Cortex of kidney (tissue), 1 donor: ENCODE measurements at places on chromosomes 7 and 10.

DNA sequence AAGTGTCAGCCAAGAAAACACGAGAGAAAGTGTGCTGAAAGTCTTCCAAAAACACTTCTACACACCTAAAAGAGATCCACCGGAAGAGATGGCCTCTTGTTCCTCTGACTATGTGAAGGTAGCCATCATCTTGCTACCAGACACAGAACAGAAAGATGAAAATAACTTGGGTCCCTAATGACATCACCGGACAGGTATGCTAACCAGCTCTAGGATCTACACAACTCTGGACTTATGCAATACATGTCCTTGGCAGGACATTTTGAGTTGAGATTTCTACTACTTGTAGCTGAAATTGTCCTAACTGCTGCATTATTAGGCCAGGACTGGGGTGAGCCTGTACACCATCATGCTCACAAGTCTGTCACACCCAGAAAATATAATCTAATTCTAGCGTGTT is 358.7 kb downstream of the ELMO1 start:
- no peak for DNase-seq

DNA sequence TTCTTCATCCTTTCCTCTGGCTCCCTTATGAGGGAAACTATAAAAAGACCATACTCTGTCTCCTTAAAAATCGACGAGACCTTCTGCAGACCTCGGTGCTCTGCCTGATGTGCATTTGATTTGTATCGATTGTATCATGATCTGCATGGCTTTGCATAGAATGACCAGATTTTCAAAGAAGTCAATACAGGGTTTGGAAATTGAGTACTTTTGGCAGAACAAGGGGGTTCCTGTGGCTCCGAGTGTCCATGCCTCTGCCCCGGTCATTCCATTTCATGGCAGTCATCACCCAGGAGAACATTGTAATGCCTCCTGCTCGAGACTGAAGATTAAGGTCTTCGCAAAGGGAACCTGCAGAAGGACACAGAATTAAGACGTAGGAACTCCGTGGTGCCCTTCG is 685 bp downstream of the CASP2 start:
- DNase-seq, result no peak

DNA sequence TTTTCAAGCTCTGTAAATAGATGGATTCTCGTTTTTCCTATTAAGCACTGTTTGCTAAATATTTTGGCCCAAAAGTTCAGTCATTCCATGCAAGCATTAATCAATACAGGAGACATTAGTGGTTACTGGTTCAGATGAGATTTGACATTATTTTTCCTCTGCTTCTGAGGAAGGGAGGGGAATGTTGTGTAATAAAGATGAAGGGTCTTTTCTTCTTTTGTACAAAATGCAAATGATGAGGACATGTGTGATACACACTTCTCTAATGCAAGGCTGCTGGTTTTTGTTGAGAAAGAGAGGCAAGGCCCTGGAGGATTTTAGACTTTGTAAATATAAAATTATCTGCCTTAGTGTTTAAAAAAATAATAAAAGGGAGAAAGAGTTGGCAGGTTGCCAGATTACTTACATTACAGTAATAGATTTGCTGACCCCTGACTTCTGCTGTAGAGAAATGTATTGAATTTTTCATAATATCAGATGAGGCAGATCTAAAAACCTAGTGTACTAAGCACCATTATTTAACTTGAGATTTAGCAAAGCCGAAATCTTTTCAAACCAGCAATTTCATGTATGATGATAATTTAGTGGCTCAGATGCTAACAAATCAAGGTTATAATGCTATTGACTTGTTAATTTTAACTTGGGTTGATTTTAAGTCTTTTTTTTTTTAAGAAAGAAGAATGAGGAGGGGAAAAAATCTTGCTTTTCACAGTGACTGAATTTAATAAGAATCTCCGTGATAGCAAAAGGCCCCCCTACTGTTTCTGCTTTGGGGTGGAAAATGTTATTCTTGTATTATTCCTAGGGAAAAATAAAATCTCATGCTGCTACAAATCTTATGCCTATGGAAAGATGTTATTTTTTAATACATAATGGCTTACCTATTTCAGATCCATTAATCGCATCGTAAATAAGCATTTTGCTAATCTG is 180.1 kb downstream of the ARID5B start:
- DNase-seq, result no peak

DNA sequence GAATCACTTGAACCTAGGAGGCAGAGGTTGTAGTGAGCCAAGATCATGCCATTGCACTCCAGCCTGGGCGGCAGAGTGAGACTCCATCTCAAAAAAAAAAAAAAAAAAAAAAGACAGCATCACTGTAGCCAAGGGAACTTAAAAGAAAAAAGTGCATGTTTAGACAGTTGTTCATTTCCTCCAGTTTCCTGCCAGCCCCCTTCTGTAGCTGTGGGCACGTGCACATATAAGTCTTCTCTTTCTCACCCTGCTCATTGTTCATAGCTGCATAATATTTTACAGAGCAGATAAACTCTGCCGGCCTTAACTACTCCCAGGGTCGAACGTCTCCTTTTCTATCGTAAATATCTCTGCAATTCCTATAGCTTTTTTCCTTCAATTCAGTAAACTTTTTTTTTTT is 132.6 kb downstream of the LHPP start:
- no peak for DNase-seq

DNA sequence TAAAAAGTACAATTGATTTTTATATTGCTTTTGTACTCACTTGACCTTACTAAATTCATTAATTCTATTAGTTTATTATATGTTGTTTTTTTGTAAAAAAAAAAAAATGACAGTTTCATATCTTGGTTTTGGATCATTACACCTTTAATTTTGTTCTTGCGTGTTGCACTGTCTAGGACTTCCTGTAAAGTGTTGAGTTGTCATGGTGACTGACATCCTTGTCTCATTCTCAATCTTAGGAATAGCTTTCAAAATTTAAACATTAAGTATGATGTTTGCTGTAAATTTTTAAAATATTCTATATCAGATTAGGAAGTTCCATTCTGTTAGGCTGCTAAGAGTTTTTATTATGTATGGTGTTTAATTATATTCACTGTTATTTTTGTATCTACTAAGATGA is 139.1 kb downstream of the ARHGAP12 start:
- DNase-seq, result no peak

GRCh38 chr10:29957907-29958331 is 101.5 kb downstream of the JCAD start:
- no peak for DNase-seq

DNA sequence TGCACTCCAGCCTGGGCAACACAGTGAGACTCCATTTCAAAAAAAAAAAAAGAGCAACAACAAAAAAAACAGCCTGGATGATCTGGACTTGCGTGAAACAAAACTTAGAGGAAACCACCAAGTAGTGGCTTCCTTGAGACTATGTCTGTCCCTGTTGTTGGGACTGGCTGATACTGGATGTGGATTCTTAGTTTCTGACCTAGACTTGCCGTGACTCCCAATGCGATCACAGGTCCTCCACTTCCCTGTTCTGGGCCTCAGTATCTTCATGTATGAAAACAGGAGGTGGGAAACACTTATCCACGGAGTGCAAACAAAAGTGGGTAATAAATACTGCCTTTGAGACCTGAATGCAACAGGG is 125.7 kb downstream of the PRPF18 start:
- no peak for DNase-seq

DNA sequence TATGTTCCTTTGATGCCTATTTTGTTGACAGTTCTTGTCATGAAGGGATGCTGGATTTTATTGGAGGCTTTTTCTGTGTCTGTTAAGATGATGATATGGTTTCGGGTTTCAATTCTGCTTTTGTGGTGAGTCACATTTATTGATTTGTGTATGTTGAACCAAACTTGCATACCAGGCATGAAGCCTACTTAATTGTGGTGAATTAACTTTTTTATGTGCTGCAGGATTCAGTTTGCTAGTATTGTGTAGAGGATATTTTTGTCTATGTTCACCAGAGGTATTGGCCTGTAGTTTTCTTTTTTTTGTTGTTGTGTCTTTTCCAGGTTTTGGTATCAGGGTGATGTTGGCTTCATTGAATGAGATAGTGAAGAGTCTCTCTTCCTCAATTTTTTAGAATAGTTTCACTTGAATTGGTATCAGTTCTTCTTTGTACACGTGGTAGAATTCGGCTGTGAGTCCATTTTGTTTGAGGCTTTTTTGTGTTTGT is 345.9 kb downstream of the KIF20B start:
- no peak for DNase-seq

DNA sequence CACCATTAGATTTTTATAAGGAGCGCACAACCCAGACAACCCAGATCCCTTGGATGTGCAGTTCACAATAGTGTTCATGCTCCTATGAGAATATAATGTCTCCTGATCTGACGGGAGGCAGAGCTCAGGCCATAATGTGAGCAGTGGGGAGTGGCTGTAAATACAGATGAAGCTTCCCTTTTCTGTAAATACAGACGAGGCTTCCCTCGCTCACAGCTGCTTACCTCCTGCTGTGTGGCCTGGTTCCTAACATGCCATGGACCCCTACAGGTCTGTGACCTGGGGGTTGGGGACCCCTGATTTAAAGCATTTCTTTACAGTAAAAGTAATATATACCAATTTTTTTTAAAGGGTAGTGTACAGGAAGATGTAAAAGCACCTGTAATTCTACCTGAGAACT is 33.2 kb downstream of the HELLS start:
- no peak for DNase-seq

DNA sequence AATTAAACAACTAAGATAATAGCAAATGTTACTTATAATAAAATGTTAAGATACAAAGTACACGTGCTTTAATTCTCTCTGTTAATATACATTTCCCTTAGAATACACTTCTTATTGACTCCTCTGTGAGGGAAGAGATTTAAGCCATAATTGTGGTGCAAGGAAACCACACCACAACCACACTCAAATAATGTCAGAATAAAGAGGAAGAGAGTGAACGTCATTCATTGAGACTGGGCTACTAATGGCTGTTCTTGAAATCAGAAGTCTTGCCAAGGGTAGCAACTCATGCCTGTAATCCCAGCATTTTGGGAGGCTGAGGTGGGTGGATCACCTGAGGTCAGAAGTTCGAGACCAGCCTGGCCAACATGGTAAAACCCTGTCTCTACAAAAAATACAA is 10.0 kb downstream of the FAM171A1 start:
- no peak for DNase-seq

GRCh38 chr7:47938574-47939165 is 9.6 kb downstream of the PKD1L1 start:
- no peak for DNase-seq

GRCh38 chr7:106111655-106112117 is 426 bp downstream of the SYPL1 start:
- no peak for DNase-seq

GRCh38 chr10:122019414-122019975 is 30.5 kb downstream of the TACC2 start:
- no peak for DNase-seq

GRCh38 chr7:32347244-32347828 is 142.8 kb downstream of the LSM5 start:
- no peak for DNase-seq

GRCh38 chr10:317271-317769 is 182.1 kb downstream of the ZMYND11 start:
- no peak for DNase-seq

GRCh38 chr7:80017101-80017698 is 117.4 kb upstream of the GNAI1 start:
- DNase-seq, result no peak

GRCh38 chr7:50207686-50208255 is 96.7 kb upstream of the IKZF1 start:
- no peak for DNase-seq

- DNase-seq, result no peak
Observed at GRCh38 chr7:17355050-17355449, 56.6 kb downstream of the AHR start.

DNA sequence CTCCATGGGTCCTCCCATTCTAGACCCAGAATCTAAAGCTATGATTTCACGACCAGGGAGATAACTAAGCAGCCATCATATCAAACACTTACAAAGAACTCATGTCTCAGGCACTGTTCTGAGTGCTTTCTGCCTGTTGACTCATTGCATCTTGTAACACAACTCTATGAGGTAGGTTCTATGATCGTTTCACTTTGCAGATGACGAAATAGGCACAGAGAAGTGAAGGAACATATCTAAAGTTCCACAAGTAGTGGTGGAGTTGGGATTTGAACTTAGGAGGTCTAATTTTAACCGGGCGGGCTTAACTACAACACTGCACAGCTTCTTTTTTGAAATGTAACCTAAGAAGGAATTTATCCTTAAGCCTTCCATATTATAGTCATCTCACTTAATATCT is 2.9 kb downstream of the RBP4 start:
- no peak for DNase-seq

DNA sequence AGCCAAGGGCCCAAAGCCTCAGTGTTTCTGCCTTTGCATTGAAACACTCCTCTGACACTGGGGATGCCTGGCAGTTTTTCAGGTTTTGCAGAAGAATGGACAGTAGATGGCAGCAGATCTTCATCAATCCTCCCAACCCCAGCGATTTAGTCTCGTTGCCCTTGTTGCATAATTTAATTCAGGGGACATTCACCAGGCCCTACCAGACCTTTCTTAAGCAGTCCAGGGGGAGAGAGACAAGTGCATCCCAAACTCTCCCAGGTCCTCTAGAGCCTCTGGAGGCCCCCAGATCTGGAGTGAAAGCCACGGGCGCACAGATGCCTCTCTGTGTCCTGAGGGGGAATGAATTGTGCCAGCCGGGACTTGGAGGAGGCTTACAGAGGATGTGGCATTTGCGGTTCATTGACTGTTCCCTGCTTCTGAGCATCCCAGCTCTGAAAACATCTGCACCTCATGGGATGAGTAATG is 29.6 kb downstream of the MINDY4 start:
- DNase-seq, result no peak

DNA sequence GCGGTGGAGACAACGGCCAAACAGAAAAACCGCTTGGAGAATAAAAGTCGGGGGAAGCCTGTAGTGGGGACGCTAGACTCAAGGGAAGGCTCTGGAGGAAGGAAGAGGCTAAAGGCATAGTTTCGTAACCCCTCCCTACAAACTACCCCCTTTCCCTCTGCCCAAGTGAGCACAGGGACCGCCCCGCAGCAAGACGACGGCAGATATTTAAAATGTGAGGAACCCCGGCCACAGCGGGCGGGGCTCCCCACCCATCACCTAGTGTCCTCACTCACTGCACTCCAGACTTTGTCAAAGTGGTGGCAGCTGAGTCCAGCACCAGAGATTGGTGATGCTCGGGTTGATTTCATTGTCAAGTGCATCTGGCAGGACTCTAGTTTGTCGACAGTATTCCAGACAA is 69.1 kb downstream of the PRKAG2 start:
- DNase-seq, result no peak

GRCh38 chr10:48506147-48506917 is 98.5 kb downstream of the ARHGAP22 start:
- no peak for DNase-seq

DNA sequence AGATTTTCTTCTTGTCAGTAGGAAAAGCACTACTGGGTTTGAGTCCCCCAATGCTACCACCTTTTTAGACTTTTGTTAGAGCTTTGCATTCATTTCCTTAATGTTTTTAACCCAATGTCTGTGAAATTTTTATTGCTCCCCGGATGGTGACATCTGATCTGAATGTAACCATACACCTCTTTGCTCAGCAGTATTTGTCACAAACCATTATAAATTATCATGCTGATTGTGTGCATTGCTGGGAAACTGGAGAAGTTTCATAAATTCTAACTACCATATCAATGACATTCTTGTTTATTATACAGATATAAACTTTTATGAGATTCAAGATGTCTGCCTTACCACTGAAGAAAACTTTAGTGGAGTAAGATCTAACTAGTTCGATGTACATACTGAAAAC is 8.5 kb downstream of the NRP1 start:
- no peak for DNase-seq
